ENCODE measurements at places on chromosomes 2 and 18.

DNA sequence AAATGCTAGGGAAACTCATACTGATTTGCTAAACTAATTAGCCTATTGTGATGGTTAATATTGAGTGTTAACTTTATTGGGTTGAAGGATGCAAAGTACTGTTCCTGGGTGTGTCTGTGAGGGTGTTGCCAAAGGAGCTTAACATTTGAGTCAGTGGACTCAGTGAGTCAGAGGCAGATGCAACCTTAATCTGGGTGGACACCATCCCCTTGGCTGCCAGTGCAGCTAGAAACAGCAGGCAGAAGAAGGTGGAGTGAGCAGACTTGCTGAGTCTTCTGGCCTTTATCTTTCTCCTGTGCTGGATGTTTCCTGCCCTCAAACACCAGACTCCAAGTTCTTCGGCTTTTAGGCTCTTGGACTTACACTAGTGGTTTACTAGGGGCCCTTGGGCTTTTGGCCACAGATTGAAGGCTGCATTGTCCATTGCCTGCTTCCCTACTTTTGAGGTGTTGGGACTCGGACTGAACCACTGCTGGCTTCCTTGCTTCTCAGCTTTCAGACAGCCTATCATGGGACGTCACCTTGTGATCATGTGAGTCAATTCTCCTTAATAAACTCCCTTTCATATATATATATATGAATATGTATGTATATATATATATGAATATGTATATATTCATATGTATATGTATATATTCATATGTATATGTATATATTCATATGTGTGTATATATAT is 69.7 kb downstream of the RPRM start:
- no peak for DNase-seq

- DNase-seq: no peak
Measured at GRCh38 chr18:35500113-35500512, 2.4 kb upstream of the INO80C start.

- DNase-seq: no peak
Measured at GRCh38 chr2:11499081-11499743, 33.3 kb upstream of the E2F6 start.

DNA sequence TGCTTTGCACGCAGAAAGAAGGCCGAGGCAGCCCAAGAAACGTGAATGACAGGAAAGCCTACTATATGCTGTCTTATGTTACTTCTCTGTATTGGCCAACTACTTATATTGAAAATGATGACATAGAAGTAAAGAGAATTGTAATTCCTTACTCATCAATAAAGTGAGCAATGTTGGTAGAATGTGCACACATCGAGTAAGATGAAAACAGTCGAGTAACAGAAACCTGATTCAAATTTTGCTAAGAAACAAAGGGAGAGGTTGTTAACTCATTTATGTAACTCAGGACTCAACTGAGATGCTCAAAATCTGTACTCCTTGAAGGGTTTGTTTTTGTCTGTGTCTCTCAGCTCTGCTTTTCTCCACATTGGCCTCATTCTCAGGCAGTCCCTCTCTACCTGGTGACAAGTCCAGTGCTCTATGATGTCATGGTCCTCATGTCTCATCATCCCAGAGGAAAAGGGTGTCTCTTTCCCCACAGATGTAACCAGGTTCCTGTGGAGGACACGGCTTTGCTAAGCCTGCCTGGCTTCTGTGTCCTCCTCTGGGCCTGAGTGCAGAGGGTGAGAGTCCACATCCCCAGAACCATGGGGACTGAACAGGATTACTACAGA is 30.3 kb upstream of the CCDC93 start:
- no peak for DNase-seq

GRCh38 chr18:27894746-27895145 is 282.2 kb downstream of the CDH2 start:
- DNase-seq: no peak

- DNase-seq: no peak
Measured at GRCh38 chr2:67572721-67573435, 175.7 kb downstream of the ETAA1 start.

GRCh38 chr2:9814129-9814868 is 29.0 kb upstream of the TAF1B start:
- DNase-seq: no peak

DNA sequence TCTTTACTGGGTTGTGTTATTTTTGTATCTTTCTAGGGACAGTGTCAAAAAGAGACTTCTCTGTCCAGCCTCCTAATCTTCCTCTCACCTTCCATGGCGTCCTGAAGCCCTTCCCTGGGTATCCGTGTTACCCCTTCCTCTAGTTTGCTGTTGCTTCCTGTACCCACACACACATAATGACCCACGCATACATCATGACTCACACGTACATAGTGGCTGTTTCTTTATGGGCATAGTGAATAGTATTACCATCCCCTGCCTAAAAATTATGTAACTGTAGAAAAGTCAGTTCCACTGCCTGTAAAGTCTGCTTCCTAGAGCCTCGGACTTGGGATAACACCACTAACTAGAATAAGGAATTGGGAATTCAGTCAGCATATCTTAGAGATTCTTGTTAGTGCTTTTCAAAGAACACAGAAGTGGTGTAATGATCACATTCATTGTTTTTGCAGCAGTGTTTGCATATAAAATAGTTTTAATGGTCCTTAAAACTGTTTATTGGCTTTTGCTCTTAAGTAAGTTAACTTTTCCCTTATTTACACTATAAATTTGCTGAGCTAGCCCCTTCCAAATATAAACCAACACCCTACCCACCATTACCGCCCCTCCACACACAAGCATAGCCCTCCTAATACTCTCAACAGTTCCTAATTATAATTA is 308.4 kb upstream of the RAB12 start:
- DNase-seq: no peak

DNA sequence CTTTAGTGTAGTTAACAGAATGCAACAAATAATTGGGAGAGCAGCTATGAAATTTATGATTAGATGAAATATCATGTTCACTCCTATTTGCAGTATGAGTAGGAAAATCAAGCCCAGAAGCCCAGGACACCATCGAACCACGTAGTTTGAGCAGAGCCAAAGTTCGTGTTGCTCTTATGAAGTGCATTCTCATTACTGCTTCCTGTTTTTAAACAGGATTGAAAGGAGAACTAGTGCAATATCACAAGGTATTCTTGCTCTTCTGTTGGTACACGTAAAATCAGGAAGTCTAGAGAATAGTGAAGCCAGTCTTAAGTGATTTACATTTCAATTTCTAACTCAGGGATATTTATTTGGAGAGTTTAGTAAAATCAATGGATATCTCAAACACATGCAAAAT is 21.1 kb downstream of the ARHGAP15 start:
- no peak for DNase-seq

DNA sequence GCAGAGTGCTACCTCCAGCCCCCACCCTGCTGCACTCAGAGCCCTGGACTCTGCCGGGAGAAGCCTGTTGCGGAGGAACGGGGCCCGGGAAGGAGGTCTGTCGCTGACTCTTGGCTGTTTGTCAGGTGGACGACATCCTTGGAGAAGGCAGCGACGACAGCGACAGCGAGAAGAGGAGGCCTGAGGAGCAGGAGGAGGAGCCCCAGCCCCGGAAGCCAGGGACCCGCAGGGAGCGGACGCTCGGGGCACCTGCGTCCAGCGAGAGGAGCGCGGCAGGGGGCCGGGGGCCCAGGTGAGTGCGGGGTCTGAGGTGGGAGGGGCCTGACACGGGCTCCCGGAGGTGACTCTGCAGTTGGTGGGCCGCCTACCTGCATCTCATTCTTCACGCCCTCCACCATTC is 56.6 kb downstream of the CTDP1 start:
- DNase-seq: no peak

DNA sequence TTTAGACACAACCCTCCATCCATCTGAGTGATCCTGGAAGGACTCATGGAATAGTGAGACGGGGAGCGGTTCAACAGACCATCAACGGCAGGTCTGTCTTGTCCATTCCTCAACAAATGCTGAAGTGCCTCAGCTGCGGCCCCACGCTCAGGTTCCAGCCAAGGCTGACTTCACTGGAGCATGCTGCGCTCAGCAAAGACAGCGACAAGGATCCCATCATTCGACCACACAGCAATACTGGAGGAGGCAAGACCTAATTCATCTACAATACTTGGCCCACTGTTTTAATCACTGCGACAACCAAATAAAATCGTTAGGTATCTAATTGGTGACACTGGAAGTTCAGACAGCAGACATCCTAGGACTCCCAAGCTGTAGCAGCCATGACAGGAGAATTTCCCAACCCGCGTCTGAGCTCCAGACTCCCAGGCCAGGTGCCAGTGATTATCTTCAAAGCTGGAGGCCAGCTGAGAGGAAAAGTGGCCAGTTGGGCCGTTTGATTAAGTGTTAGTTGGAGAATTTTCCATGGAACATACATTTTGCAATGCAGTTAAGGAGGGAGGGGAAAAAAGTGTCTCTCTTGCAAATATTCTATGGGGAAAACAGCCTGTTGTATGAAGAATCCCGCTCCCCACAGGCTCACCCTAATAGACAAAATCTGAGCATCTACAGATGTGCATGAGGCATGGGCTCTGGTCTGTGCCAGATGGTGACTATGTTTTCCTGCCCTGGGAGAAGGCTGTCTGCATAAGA is 92.5 kb upstream of the SLC35G4 start:
- DNase-seq: no peak

GRCh38 chr2:23836505-23836904 is 90.4 kb downstream of the ATAD2B start:
- no peak for DNase-seq

- DNase-seq: no peak
Measured at GRCh38 chr2:157441072-157441454, 2.8 kb downstream of the CYTIP start.

DNA sequence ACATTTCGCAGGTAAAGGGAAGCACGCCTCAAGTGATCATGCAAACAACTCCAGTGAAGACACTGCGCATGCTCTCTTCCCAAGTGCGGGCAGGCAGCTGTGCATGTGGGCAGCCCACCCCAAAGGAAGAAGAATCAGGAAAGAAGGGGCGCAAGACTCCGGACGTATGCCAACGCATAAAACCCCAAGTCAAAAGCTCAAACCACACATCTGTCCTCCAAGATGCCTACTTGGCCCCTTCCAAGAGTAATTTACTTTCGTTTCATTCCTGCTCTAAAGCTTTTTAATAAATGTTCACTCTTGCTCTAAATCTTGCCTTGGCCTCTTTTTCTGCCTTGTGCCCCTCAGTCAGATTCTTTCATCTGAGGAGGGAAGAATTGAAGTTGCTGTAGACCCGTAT is 254.9 kb downstream of the PIEZO2 start:
- no peak for DNase-seq

GRCh38 chr2:167697194-167697593 is 550.2 kb downstream of the STK39 start:
- DNase-seq: no peak

DNA sequence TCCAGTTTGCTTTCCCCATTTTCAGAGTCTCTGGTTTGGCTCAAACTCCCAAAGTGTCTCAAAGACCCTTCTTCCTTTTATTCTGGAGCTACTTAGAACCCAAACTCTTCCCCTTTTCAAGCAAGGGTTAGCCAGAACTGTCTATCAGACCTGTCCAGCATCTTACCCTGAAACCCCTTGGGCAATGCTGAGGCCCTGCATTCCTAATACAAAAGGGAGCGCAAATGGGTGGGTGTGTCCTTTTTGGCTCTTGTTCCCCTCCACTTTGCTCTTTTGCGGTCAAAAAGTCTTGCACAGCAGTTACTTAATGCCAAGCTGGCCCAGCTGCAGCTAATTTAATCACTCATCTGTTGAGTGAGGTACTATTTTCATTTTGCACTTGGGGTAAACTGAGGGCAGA is 231.2 kb upstream of the FOSL2 start:
- no peak for DNase-seq

GRCh38 chr18:35852786-35853185 is 119.7 kb upstream of the RMP24 start:
- DNase-seq: no peak

GRCh38 chr2:99425022-99425421 is 64.8 kb downstream of the REV1 start:
- no peak for DNase-seq

DNA sequence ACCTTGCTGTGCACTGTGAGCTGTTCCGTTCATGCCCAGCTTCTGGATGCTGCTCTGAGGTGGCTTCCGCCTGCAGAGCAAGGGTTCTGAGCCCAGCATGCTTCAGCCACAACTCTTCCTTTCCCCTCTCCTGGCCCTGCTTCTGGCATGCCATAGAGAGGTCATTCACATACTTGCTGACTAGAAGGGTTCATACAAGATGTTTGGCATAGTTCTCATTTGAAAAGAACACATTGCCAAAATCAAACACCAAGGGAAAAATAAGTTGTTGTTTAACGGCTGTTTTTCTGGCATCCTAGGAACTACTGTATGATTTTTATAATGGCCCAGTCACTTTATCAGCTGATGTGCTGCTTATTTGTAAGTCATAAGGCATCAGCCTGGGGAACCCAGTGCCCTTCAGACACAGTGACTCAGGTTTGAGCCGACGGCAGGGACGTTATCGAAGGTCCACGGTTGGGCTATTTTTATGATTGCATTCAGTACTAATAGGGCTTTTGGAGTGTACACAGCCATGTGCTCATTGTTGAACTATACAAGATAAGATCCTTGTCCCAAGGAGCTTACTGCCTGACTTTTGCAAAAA is 53.9 kb upstream of the CTAGE1 start:
- no peak for DNase-seq

DNA sequence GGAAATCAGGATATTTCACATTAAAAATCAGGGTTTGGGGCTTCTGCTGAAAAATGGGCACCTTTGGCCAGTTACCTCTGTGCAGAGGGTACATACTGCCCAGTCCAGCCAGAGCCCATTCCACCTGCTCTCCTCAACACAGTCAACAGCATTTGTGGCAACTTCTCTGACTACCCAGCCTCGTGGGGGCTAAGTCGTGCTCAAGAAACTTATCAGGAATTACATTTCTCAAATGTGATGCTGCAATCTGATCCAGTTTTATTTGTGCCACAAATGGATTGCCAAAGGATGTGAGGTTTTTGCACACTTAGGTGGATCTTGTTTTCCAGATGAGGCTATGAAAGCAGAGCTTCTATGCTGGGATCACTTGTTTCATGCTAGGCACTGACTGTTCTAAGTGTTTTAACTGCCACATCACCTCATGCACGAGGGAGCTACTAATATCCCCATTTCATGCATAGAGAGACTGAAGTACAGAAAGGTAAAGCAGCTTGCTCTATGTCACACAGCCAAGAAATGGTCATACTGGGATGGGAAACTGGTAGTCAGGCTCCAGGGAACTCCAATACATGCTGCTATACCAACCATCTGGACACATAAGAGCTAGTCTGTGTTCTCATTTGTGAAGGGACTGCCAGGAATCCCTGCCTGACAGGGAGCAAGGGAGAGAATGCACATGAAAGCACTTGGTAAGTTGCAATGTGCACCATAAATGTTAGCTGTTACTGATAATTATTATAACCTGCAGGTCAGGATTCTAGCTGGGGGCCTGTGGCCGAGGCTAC is 89.0 kb upstream of the HK2 start:
- DNase-seq: no peak

DNA sequence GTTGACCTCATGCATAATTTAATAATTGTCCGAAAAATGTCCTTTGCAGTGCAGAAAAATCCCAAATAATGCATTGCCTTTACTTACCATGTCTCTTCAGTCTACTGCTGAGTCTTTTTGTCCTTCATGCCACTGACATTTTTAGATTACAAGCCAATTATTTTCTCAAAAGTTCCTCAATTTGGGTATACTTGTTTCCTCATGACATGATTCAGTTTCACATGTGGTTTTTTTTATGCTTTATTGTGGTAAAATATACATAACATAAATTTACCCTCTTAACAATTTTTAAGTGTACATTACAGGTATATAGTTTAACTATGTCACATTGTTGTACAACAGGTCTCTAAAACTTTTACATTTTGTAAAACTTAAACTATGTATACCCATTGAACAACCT is 81.0 kb downstream of the EPC2 start:
- no peak for DNase-seq

- peak; percentile 94 for DNase-seq
Measured at GRCh38 chr2:37802899-37803379, 122.1 kb upstream of the RMDN2 start.

- DNase-seq: no peak
Measured at GRCh38 chr2:1663621-1664020, 80.7 kb downstream of the PXDN start.
